ENCODE measurements at places on chromosomes 5 and 9.
A peak's percentile ranks its signal among the peaks of the same experiment; 100 is the strongest.

DNA sequence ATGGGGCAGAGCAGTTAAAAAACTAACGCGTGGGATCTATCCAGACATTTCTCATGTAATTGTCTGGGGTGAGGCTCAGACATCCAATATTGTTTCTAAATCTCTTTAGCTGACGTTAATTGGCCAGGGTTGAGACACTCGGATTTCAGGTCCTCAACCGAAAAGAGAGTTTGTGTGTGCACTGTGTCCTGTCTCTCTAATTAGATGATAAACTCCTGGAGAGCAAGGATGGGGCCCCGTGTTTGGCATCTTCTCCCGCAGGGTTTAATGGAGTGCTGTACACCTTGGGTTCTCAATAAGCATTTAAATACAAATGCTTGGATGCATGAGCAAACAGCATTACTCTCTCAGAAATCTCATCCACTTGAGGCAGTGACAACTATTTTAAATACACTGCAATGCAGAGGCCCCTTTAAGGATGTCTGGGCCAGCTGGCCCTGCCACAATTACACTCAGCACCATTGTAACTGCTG, 139.6 kb downstream of the MTX3 start:
- DNase-seq, result no peak

- DNase-seq, result no peak
These were observed 167.3 kb downstream of the SEC61B start for GRCh38 chr9:99389087-99390033.

DNA sequence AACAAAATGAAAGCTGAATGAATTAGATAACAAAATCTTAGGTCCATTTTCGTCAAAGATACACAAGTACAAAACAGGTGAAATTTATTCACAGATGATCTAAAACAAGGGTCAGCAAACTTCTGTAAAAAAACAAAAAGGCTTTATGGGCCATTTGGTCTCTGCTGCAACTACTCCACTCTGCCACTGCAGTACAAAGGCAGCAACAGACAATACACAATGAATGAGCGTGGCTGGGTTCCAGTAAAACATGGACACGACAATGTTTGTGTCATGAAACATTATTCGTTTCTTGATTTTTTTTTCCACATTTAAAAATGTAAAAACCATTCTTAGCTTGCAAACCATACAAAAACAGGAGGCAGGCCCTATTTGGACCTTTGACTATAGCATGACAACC, 71.9 kb downstream of the ECPAS start:
- peak; percentile 61 for DNase-seq

- DNase-seq, result no peak
These were observed 25.2 kb downstream of the DPYSL3 start for GRCh38 chr5:147484708-147485020.

GRCh38 chr9:113156880-113157279, 6.1 kb downstream of the SLC31A2 start:
- no peak for DNase-seq

All from amygdala (tissue), 56 donors.